ENCODE measurements at places on chromosomes 1 and 21.
A peak's percentile ranks its signal among the peaks of the same experiment; 100 is the strongest.

DNA sequence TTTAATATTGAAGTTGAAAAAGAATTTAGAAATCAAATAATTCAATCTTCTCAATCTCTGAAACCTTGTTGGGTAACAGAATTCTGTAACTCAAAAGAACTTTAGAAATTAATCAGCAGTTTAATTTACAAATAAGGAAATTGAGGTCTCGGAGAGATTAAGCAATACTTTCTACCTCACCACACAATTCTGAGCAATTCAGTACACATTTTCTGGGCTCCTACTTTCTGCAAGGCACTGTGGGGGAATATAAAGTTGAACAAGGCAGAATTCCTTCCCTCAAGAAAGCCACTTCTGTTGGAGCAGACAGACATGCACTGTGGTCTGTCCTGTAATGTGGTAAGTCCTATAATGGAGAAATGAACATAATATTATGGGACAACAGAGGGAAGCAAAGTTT, 47.7 kb downstream of the MEF2D start:
- DNase-seq, result no peak

DNA sequence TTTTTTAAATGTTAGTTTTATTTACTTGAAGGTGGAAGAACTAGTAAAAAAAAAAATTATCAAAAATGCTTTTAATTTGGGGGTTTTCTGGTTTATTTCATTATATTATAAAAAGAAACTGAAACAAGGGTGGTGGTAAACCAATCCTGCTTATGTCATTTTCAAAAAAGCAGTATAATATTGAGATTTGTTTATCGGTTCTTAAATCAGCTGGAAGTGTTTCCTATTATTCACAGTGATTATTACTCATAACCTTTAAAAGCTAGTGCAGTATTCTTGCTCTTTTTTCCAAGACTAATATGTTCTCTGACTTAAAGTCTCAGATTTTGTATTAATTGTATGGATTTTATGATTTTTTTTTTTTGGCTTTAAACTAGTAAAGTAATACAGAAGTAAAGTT, 5.4 kb upstream of the LRRC40 start:
- no peak for DNase-seq

DNA sequence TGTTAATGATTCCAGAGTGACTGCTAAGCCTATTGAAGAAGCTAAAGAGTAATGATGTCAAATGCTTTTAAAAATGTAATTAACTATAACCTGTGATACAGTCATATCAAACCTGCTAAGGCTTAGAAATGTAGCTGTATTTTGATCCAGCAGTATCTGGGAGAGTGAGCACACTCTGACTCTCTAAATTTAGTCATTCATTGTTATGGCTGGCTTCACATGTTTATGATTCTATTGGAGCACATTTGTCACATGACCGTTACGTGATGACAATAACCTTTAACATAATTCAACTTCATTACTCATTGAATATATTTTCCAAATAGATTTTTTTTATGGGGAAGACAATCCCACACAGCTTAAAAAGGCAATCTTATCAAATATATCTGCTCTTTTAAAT, 587.1 kb downstream of the LMO4 start:
- DNase-seq, result no peak

GRCh38 chr1:244782056-244782455, 53.4 kb upstream of the COX20 start:
- DNase-seq, result no peak

DNA sequence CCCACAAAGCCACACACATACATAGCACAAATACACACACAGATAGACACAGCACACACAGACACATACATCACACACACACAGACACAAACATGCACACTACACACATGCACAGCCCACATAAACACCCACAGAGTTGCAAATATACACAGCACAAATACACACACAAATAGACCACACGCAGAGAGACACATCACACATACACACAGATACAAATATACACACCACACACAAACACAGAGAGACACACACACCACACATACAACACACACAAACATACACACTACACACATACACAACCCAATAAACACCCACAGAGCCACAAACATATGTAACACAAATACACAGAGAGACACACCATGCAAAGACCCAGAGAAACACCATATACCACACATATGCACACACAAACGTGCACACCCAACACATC, 154.9 kb downstream of the GLUL start:
- no peak for DNase-seq

GRCh38 chr21:15809818-15810217, 80.0 kb downstream of the USP25 start:
- peak; percentile 15 for DNase-seq

GRCh38 chr1:31708324-31708723, 4.5 kb upstream of the COL16A1 start:
- no peak for DNase-seq

DNA sequence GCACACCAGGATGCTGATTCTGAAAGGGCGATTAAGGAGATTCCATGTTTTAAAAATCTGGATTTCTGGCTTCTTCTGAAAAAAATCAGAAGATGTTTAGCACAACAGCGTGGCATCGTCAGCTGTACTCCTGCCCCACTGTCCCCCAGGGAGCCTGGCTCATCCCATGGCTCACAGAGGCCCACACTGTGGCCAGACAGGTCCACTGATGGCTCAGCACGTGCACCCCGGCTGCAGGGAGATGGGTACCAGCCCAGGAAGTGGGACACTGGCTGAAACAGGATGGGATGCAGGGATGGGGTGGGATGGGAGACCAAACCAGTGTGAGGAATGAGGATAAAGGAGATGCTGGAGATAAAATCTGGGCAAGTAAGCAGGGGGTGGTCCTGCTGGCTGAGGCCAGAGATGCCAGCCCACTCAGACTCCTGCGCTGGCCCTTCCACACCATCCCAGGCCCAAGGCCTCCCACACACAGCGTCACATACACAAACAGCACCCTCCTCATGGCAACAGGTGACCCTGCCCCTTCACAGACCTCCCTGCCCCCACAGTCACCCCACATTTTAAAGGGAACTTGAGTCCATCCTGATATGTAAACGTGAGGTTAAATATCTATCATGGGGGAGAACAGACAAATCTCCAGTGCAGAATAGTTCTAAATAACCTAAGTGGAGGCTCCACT, 23.9 kb upstream of the SAMD11 start:
- DNase-seq, result no peak

DNA sequence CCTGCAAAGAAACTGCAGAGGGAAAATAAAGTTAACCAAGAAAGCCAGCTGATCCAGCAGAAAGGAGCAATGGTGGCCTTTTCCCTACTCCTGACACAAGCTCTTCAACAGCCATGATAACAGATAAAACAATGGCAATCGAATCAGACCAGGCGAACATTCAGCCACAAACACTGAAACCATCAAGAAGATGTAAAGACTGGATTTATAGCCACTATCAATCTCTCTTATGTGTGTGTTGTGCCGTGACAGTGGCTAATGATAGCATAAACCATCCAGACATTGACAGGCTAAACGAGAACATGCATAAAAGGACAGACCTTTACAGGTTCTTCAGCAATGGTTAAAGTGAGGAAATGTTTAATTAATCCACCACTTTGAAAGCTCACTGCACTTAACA, 78.1 kb upstream of the RAB4A start:
- no peak for DNase-seq

GRCh38 chr1:118204105-118204504, 19.1 kb upstream of the SPAG17 start:
- no peak for DNase-seq

DNA sequence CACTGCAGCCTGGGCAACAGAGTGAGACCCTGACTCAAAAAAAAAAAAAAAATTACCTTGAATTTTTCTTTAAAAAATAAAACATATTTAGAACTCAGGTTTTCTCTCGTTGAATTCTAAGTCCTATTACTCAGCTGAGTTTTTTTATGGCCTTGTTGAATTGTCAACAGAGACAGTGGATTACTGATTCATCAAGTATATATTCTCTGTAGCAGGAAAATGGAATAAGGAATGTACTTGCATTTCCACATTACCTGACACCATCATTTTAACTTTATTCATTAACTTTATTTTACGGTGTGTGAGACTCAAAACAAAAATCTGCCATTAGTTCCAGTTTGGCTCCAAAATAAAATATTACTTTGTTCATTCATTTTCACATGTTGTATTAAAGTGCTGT, 53.8 kb upstream of the APP start:
- DNase-seq, result no peak

GRCh38 chr1:172766462-172766861, 107.6 kb downstream of the FASLG start:
- peak; percentile 70 for DNase-seq

- peak; percentile 30 for DNase-seq
Observed at GRCh38 chr1:40076895-40077312, 20.1 kb downstream of the PPT1 start.

DNA sequence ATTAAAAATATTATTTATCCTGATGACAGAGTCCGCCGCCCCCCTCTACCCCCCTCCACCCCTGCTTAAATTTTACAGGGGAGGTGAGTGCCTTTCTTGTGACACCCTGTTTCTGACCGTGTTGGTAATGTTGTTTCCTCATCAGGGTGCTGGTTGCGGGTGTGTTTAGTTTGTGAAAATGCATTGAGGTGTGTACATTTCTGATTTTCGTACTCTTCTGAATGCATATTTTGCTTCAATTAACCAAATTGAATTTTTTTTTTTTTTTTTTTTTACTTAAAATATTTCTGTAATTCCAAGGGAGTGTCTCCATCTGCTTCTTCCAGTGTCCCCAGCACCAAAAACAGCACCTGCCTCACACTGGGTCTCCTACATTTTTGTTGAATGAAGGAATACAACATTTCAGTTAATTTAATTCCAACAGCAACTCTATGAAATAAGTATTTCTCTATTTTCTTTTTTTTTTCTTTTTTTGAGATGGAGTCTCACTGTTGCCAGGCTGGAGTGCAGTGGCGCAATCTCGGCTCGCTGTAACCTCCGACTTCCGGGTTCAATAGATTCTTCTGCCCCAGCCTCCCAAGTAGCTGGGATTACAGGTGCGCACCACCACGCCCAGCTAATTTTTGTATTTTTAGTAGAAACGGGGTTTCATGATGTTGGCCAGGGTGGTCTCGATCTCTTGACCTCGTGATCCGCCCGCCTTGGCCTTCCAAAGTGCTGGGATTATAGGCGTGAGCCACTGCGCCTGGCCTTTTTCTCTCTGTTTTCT, 5.6 kb upstream of the SLC2A1 start:
- DNase-seq, result no peak

DNA sequence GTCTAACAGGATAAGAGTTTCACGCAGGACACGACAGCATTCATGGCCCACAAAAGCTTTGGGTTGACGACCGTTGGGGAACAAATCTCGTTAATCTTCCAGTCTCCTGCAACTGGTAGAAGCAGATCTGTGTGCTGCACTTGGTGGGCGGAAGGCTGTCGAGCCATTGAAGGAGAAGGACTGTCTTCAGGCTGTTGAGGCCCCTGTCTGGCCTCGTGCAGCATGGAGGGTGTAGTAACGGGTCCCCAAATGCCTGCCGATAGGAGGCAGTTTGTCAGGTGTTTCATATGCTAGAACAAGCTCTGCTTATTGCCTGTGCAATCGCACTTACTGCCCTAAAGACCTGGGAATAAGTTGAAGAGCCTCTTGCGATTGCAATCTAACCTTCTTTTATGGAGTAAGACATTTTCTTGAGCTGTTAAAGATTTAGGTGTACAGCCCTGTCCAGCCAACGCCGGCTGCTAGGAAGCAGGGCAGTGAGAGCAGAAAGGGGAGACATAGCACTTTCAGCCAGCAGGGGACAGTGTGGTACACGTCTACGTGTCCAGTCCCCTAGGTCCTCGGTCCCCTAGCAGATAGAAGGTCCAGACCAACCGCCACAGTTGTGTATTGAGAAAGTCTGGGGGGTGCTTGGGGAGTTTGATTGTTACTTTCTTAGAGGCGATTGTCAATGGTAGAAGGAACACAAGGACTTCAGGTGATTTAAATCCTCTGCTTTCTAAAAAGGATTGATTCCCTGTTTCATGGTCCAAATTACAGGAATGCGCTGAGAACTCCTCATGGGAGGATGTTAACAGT, 102.3 kb upstream of the TMPRSS2 start:
- peak; percentile 67 for DNase-seq

DNA sequence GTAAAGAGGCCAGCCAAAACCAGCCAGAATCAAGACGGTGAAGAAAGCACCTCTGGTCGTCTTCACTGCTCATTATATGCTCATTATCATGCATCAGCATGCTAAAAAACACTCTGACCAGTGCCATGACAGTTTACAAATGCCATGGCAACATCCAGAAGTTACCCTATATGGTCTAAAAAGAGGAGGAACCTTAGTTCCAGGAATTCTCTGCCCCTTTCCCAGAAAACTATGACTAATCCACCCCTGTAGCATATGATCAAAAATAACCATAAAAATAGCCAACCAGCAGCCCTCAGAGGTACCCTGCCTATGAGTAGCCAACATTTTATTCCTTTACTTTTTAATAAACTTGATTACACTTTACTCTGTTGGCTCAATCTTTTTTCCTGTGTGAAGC, 34.2 kb upstream of the PBX1 start:
- DNase-seq, result no peak

GRCh38 chr1:70142075-70142474, 63.3 kb downstream of the LRRC40 start:
- no peak for DNase-seq

DNA sequence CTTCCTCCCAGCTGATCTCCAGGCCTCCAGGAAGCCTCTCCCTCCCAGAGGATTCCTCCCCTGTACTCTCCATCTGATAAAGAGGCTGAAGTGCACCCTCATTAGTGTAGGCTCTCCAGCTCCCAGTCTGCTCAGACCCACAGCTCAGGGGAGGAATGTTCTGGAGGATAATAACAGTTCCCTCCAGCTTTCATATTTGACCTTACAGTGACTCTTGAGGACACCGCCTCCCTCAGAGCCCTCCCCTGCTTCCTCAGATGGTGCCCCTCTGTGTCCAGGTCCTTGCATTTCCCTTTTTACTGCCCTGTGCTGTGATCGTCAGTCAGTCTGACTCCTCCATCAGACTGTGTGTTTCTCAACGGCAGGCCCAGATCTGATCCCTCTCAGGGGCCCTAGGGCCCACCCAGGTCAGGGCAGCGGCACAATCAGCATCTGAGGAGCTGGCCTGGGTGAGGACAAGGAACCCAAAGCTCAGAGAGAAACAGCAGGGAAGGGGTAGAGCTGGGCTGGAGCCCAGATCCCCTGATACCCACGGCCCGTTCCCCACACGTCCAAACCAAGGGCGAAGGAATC, 1.1 kb upstream of the SHISAL2A start:
- DNase-seq, result peak; percentile 20
